ENCODE measurements at places on chromosomes 4 and X.

DNA sequence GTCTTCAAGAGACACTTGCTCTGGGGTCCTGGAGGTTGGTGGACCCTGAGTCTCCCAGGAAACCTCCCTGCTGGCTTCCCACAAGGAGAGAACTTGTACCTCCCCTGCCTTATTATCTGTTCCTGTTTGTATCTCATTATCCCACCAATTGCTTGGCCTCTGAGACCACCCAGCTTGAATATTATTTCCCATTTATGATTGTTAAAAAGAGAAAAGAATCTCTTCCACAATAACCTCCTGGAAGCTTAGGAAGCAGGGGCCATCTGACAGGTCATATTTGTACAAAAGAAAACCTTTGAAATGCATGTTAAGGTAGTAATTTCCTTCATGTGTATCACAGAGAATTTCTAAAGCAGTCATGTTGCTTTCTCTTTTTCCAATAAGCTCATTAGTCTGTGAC lies 239.5 kb downstream of the FBXW7 start:
- DNase-seq = no peak

- no peak for DNase-seq
Measured at GRCh38 chrX:120732461-120732860, 102.6 kb upstream of the C1GALT1C1 start.

DNA sequence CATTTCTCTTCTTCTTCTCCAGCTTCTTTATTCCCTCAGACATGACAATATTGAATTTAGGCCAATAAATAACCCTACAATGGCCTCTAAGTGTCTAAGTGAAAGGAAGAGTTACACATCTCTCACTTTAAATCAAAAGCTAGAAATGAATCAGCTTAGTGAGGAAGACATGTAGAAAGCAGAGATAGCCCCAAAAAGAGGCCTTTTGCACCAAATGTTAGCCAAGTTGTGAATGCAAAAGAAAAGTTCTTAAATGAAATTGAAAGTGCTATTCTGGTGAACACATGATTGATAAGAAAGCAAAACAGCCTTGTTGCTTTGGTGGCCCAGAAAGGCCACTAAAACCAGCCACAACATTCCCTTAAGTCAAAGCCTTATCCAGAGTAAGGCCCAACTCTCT lies 146.2 kb upstream of the HHIP start:
- no peak for DNase-seq

- no peak for DNase-seq
Measured at GRCh38 chrX:96615448-96615847, 69.2 kb upstream of the DIAPH2 start.

GRCh38 chrX:137430301-137430700 lies 135.6 kb upstream of the ZIC3 start:
- no peak for DNase-seq

DNA sequence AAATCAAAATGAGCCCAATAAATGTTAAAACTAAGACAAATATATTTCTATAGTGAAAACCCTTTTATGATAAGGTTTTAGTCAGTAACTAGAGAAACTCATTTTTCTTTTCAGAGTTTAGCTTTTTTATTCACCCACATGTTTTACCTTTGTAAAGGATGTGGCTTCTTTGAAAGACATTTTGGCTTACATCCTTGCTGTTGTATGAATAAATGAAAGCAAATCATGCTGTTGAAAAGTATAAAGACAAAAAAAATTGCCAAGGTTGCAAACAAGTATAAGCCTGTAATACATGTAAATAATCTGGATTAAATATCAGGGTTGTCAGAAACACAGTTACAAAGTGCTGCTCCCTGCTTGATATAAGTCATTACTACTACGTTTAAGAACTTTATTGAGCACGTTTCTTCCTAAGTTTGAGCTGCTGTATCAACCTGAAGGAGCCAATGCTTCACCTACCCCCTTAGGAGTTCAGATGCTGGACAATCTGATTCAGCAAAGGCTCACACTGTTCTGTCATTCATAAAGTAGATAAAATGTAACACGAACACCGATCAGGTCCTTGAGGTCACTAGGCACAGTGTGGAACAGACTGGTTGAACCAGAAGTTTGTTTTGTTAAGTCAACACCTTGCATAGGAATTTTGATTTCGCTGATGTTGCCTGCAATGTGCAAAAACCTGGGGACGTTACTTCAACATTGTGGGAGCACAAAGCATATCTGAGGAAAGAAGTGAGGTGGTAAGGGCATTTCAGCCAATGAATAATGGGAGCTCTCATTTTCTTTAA lies 321.2 kb upstream of the BMP3 start:
- no peak for DNase-seq

All from endothelial cell (in vitro differentiated cells).